ENCODE measurements at places on chromosomes 11 and 22.

DNA sequence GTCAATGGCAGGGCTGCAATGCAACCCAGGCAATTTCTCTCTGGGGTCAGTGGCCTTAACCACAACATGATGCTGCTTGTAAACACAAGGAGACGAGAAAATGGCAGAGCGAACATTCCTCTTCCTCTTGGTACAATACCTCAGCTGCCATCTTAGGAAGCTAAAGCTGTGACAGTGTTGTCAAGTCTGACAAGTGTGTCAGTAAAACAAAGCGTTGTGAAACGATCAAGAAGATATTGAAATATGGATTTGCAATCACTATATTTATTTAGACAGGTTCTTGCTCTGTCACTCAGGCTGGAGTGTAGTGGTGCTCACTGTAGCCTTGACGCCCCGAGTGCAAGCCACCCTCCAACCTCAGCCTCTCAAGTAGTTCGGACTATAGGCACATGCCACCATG, 14.5 kb upstream of the USP47 start:
- DNase-seq, result no peak

DNA sequence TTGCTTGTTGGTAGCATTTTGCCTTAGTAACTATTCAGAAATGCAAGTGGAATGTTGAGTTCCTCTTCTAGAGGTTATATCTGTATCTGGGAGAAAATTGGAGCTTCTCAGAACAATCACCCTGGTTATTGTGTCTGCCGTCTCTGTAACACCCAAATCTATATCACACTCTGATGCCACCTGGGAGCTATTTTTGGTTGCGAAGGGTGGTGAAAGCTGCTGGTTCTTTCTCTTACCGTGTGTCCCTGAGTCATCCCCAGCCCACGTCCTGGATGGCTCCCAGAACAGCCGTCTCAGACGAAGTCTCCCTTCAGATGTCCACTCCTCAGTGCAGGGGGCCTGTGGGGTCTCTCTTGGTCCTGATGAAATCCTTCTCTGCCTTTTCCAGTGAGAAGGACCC, 83.5 kb downstream of the C22orf31 start:
- no peak for DNase-seq

- no peak for DNase-seq
Measured at GRCh38 chr22:30574997-30575671, 669 bp upstream of the GAL3ST1 start.

DNA sequence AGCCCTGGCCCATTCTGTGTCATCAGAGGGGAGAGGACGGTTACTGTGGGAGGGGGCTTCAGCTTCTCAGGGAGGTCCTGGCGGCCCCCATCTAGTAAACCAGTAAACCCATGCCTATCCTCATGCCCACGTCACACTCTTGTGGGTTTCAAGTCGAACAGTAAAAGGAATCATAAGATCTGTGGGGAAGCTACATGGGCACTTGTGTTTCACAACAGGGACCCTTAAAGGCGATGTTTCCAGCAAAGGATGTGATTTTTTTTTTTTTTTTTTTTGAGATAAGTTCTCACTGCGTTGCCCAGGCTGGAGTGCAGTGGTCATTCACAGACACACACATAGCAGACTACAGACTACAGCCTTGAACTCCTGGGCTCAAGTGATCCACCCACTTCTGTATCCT, 9.2 kb upstream of the PARVG start:
- no peak for DNase-seq

GRCh38 chr11:73233211-73233610, 15.1 kb downstream of the P2RY2 start:
- no peak for DNase-seq

- no peak for DNase-seq
Measured at GRCh38 chr11:67584205-67584880, 731 bp downstream of the GSTP1 start.

DNA sequence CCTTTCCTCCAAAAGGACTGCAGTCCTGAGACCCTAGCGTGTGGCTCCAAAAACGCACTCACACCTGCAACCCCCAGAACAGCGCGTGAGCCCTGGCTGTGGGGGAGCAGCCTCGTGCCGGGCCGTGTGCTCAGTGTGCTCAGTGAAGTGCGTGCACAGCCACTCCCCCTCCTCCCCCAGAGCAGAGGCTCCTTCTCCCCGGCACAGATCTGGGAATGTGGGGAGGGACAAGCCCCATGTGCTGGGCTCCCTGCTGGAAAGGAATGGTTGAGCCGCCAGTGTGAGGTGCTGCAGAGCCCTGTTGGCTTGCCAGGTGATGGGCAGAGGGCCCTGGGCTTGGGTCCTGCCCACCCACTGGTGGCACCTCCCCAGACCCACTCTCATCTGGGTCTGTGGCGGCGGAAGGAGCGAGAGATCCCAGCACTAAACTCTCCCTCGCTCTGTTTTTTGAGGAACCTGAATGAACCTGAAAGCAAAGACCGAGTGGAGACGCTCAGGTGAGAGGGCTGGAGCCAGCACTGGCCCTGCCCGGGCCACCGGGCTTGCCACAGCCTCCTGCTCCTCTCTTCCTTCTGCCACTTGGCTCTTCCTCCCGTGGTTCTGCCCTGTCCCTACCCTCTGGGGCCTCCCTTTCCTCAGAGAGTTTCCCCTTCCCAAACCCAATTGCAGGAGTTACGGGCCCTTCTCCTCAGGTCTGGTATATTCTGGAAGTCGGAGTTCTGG, 9.0 kb downstream of the RCOR2 start:
- no peak for DNase-seq

DNA sequence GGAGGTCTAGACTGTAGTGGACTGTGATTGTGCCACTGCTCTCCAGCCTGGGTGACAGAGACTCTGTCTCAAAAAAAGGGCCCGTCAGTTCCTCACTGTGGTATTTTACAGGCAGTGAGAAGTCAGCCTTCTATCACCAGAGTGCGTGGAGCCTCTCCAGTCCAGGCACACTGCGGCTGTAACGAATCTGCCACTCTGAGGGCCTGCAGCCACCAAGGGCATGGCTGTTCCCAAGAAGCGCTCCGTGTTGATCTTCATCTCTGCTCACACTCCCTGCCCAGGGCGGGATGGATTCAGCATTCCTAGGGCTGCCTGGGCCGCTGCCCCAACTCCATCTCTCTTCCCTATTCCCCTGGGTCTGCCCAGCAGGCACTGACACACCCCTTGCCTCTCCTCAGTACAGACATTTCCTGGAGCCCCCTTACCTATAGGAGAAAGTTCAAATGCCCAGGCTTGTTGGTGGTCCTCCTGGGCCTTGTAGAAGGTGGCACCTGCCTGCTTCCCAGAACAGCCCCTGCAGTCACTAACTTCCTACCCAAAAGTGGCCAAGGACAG, 148.4 kb downstream of the CACNA1I start:
- DNase-seq, result no peak

- no peak for DNase-seq
Measured at GRCh38 chr11:130488848-130489584, 40.6 kb downstream of the ADAMTS15 start.

GRCh38 chr11:84780689-84781293, 846.4 kb downstream of the DLG2 start:
- no peak for DNase-seq

Data from activated T-helper 1 cell treated with Interleukin-2 at 50 U/mL for 16 hours (primary cell).